ENCODE measurements at places on chromosomes 2 and 18.

DNA sequence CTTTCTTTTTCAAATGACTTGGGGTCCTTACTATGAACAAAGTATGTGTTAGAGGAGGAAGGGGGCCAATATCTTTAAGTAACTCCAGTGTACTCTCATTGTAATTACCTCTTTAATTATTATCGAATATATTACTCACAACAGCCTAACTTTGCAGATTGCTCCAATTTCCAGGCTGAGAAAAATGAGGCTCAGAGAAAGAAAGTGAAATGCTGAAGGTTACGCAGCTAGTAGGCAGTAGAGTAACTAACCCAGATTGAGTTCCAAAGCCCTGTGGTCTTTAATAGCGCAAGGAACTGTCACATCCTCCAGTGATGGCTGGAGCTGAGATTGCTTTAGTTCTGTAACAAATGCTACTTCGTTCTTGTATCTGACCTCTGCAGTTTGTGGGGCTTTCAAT is 2.2 kb upstream of the GYPC start:
- no peak for DNase-seq

GRCh38 chr18:23276451-23276850 is 141.2 kb downstream of the CABLES1 start:
- DNase-seq, result no peak

DNA sequence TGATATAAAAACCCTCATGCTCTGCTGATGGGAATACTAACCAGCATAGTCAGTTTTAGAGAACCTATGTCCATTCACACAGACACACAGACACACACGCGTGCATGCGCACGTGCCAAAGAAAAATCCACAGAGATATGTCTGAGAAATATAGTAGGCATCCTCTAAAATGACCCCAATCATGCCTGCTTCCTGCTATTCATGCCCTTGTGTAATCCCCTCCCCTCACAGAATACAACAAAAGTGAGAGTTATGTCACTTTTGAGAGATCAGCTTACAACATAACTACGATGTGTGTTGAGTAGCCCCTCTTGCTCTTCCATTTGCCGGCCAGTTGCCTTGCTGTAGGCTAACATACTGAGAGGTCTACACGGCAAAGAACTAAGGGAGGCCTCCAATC is 121.3 kb downstream of the DYM start:
- no peak for DNase-seq

DNA sequence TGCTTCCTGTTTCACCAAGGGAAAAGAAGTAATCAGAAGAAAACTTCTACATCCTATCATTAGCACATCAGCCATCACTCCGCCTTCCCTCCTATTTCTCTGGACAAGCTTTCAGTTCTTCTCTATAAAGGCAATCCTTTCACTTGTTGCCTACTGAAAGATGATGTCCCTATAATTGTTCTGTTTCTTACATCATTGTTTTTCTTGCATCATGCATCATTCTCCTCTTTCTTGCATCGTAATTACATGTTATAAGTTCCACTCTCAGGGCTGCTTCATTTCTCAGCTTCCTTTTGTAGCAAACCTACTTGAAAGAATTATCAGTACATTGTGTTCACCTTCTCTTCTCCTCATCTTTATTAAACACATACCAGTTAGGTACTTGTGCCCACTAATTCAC is 7.2 kb downstream of the SLC30A6 start:
- no peak for DNase-seq

- no peak for DNase-seq
Observed at GRCh38 chr2:239507576-239508258, 106.9 kb upstream of the HDAC4 start.

- no peak for DNase-seq
Observed at GRCh38 chr18:37430357-37431076, 135.1 kb downstream of the CELF4 start.

GRCh38 chr2:145292166-145292565 is 772.2 kb upstream of the ZEB2 start:
- no peak for DNase-seq

DNA sequence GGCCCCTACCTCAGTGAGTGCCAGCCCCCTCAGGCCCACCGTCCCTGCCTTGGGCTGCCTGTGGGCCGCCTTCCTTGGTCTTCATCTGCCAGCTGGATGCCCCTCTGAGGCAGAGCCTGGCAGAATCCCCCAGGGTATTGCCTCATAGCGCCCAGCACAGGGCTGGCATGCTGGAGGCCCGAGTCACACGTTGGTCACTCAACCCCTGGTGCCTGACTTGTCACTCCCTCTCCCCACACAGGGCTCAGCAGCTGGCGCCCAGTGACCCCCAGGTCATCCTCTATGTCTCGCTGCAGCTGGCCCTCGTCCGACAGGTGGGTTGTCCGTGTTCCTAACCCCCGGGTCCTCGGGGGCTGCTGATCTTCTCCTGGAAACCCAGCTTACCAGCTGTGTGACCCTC is 108.4 kb upstream of the MCFD2 start:
- no peak for DNase-seq

Measured in AG09309 (cell line).